Stimulated activated CD4-positive, alpha-beta T cell treated with anti-CD3 and anti-CD28 coated beads, Interleukin-12 subunit alpha, Interleukin-12 subunit beta, amount 100 ng/mL, for 4 hours (primary cell): ENCODE measurements at places on chromosomes 1 and 21.
A peak's percentile ranks its signal among the peaks of the same experiment; 100 is the strongest.

DNA sequence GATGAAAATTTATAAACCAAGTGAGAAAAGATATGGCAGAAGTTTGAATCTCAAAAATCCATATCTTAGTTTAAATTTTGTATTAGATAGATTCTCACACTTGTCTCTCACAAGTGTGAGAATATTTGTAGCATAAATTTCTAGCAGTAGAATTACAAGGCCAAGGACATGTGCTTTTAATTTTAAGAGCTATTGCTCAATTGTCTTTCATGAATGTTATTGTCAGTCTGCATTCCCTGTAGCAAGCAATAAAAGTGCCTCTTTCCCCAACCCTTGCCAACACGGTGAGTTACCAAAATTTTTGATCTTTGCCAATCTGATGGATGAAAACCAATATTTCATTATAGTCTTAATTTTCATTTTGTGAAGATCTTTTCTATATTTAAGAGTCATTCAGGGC lies 64.0 kb downstream of the CTH start:
- no peak for DNase-seq

DNA sequence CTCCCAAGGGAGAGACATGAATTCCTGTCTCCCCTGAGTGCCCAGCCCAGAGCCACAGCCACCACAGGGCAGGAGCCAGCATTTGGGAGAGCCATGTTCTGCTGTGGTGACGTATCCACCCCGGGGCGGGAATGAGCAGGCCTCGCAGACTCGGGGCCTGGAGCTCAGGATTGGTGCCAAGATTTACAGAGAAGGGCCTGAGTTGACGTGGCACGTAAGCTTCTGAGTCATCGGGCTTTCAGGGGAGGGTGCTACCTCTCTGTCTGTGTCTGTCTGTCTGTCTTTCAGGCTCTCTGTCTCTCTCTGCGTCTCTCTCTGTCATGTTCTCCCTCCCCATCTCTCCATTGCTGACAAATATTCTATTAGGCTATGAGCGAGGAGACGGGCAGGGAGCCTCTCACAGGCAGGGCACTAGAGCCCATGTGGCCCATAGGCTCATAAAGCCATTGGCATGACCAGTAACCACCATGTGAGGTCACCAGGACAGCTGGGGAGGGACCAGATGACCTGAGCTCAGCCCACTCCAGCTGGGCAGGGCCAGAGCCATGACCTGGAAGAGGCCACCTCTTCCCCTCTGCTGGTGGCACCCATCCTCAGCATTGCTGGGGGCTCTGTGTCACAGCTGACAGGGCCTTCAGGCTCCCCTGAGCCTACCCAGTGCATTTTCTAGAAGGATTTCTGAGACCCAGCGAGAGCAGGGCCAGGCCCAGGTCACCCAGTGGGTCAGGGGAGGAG lies 300.0 kb upstream of the VAMP3 start:
- no peak for DNase-seq

DNA sequence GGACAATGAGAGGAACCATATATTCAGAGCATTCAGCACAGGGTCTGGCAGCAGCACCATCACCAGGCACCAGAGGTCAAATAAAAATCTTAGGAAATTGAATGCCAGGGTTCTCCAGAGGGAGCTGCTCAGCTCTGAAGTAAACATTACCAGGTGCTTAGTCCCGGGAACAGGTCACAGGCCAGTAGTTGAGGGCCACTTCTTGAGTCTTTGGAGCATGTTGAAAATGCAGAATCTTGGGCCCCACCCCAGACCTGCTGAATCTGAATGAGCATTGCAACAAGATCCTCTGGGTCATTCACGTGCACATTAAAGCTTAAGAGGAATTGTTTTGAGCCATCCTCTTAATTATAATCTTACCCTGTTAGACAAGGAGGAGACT lies 33.8 kb downstream of the PHC2 start:
- DNase-seq, result no peak

DNA sequence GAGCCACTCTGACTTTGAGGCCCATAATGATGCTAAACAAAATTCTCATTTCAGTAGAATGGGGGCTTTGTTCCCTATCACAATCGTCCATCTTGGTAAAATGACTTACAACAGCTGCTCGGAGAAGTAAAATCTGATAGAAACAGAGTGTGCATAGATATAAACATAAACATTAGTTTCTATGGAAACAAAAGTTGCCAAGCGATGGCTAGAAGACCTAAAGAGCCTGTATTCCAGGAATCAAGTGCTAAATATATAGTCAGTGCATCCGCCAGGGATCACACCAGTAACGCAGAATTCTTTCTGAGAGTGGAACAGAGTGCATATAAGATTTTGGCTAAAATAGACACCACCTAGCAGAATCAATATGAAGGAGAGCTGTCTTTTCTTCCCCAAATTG lies 91.2 kb upstream of the KAZN start:
- no peak for DNase-seq

DNA sequence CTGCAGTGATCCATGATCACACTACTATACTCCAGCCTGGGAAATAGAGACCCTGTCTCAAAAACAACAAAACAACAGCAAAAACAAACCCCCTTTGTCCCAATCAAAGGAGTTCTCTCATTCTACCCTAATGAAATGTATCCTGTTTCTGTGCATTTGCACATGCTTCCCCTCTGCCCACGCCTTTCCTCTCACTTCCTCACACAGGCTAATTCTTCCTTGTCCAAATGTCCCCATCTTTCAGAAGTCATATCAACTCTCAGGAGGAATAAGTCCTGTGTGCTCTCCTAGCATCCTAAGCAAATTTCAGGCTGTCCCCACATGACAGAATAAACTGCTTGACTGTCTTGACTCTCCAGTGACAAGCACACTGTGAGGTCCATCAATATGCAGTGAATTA lies 8.1 kb upstream of the ATP1B1 start:
- no peak for DNase-seq

GRCh38 chr1:59978511-59978910 lies 51.9 kb upstream of the CYP2J2 start:
- DNase-seq, result no peak

DNA sequence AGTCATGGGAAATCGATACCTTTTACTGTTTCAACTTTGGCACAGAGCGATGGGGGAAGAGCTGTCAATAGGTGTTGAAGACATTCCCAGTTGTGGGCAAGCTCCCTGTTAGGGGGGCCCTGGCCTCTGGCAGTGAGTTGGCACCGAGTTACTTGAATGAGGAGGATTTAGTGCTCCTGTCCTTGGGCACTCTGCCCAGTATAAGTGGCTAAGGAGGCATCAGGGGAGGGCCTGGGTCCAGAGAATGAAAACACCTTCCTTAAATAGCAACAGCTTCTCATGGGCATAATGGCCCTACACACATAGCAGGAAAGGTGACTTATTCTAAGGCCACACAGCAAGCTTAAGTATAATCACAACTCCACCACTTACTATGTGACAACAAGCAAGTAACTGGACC lies 664.4 kb downstream of the PTPRU start:
- no peak for DNase-seq

DNA sequence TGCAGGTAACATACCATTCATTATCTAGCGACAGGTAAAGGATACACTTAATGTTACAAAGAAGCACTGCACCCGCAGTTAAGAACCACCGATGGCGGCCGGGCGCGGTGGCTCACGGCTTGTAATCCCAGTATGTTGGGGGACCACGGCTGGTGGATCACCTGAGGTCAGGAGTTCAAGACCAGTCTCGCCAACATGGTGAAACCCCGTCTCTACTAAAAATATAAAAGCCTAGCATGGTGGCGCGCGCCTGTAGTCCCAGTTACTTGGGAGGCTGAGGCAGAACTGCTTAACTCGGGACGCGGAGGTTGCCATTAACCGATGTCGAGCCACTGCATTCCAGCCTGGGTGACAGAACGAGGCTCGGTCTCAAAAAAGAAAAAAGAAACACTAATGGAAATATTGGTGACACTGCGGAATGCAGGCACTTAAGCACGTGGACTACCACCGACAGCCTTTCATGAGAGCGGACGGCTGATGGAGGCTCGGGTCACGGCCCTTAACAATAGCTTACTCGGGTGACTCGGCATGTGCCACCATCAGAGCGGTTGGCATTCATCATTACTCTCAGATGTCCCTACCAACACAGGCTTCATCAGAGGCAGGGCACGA lies 542 bp downstream of the GAS5 start:
- no peak for DNase-seq

- no peak for DNase-seq
Observed at GRCh38 chr1:58435376-58435775, 111.2 kb downstream of the OMA1 start.

GRCh38 chr1:170568197-170568596 lies 36.2 kb downstream of the GORAB start:
- no peak for DNase-seq

DNA sequence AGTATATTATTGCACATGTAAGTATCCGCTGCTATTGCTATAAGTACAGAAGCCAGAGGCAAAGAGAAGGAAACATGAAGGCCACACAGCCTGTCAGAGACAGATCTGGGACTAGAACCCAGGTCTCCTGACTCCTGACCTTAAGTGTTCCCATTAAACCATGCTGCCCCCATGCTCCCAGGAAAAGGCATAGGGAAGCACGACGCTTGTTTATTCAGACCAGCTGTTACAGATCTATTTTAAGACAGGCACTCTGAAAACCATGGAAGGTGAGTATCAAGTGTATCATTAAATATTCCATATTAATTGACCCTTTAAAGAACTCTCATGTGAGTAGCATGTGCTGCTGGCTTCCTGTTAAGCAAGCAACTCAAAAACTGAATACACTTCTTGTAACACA lies 11.4 kb downstream of the VAV3 start:
- no peak for DNase-seq

GRCh38 chr1:228287541-228288425 lies 79.9 kb downstream of the OBSCN start:
- DNase-seq, result no peak

DNA sequence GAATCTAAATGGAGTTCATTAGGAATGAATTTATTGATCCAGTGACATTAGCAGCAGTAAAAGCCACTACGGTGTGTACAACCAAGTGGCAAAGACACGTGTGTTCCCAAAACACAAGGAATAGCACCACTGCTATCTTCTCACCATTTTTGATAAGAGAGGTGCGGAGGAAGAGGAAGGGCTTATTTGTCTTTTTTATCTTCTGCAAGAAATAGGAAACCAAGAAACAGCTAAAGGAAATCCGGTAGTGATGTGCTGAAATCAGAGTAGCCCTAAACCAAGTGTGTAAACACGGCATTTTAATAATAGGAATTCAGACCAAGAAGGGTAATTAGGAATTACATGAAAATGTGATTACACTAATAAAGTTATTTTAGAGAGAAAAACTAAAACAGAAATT lies 9.1 kb upstream of the SCYL3 start:
- DNase-seq, result no peak

- no peak for DNase-seq
Observed at GRCh38 chr1:17339521-17339920, 31.5 kb downstream of the PADI4 start.

- no peak for DNase-seq
Observed at GRCh38 chr1:3014443-3015268, 6.6 kb upstream of the ACTRT2 start.

- no peak for DNase-seq
Observed at GRCh38 chr1:201448990-201449389, 20.0 kb downstream of the PHLDA3 start.

GRCh38 chr1:32981003-32981901 lies 16.6 kb upstream of the RNF19B start:
- DNase-seq, result peak; percentile 43

DNA sequence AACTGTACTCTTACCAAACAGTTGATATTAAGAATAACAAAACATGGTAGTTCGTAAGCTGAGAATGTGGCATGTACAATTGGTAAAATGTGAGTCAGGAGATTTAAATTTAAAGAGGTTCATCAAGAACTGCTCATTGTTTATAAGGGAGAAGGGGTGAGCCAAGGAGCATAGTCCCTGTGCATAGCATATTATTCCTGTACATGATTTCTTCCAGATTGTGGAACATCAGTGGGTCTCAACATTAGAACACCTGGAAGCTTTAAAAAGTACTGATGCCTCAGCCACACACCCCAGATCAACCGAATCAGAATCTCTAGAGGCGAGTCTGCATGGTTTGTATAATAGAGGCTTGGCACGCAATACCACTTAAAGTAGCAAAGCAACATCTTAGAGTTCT lies 56.1 kb downstream of the KCTD3 start:
- DNase-seq, result no peak

GRCh38 chr1:216846339-216846738 lies 123.1 kb upstream of the ESRRG start:
- no peak for DNase-seq

DNA sequence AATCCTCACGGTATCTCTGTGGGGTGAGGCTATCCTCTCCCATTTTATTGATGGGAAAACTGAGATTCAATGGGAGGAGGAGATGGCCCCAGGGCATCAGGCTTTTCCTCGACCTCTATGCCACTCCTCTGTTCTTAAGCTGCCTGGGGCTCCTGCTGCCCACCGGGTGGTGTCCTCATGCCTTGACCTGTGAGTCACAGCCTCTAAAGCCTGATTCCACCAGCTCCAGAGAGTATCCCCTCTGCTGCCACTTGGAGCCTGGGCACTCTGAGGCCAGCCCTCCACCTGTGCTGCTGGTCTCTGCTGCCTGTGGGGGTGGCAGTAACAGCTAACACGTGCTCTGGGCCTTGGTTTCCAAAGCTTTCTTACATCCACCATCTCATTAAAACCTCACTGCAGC lies 241.2 kb downstream of the TRABD2B start:
- no peak for DNase-seq

GRCh38 chr1:119139857-119140176 lies 636 bp downstream of the WARS2 start:
- DNase-seq, result no peak

- DNase-seq, result no peak
Observed at GRCh38 chr1:212234431-212235395, 50.5 kb upstream of the PPP2R5A start.

DNA sequence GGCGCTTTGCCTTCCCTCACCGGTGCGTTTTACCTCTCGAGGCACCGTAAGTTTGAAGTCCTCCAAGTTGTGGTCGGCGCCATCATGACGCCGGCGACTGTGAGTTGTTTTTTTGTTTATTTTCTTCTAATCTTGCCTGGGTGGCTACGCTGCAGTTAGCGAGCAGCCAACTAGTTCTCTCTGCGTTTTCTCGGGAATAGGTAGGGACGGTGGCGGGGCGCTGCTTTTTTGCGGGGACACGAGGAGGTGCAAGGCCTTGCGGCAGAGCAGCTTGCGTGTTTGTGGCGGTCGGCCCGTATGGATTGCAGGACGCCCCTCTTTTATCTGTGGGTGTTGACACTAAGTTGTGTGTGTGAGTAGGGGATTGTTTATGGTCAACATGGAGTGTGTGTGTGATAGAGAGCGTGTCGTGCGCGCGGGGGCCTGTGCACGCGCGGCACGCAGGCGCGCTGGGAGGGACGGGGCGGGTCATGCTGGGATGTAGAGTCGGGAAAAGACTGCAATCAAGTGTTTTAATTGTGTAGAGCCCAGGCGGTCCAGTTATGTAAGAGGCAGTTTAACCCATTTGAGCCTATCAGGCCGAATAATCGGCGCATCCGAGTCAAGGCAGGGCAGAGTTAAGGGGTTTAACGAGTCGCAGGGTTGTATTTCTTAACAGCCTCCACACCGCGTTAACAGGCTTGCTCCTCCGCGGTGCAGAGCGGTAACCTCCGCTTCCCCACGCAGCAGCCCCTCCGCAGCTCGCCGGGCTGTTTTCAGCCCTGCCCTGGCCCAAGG lies 1.2 kb upstream of the NEGR1 start:
- no peak for DNase-seq
